ENCODE measurements at places on chromosomes 11 and 22.
A peak's percentile ranks its signal among the peaks of the same experiment; 100 is the strongest.

GRCh38 chr11:89504270-89504669, 13.1 kb upstream of the NOX4 start:
- DNase-seq: no peak

DNA sequence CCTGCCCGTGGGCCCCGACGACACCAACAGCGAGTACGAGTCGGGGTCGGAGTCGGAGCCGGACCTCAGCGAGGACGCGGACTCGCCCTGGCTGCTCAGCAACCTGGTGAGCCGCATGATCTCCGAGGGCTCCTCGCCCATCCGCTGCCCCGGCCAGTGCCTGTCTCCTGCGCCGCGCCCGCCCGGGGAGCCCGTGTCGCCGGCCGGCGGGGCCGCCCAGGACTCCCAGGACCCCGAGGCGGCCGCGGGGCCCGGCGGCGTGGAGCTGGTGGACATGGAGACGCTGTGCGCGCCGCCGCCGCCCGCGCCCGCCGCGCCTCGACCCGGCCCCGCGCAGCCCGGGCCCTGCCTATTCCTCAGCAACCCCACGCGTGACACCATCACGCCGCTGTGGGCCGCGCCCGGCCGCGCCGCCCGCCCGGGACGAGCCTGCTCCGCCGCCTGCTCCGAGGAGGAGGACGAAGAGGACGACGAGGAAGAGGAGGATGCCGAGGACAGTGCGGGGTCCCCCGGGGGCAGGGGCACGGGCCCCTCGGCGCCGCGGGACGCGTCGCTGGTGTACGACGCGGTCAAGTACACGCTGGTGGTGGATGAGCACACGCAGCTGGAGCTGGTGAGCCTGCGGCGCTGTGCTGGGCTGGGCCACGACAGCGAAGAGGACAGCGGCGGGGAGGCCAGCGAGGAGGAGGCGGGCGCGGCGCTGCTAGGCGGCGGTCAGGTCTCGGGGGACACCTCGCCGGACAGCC, 3.8 kb downstream of the MAPK8IP2 start:
- DNase-seq: no peak

- peak; percentile 67 for DNase-seq
Observed at GRCh38 chr11:46490666-46491065, 99.1 kb upstream of the CHRM4 start.

- DNase-seq: no peak
Observed at GRCh38 chr11:112783945-112784322, 177.3 kb upstream of the NCAM1 start.

Measured in kidney tubule cell (primary cell).